Inflammatory macrophage treated with lipopolysaccharide for 4 hours (primary cell): ENCODE measurements at places on chromosomes 12 and 14.

DNA sequence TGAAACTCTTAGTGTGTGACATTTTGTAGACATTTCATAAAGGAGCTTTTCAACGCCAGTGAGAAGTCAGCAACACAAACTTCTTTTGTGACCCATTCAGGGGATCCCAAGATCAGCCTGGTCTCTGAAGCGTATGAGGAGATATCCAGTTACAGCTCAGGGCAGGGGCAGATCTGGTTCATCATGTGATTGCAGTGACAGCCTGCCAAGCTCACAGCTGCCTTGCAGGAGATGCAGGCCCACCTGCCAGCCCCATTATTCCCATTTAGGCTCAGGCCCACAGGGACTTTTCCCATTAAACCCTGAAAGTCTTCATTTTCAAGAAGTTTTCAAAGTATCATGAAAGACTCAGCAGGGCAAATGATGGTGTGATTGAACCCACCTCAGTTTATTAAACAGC, 38.3 kb downstream of the SRGAP1 start:
- DNase-seq = no peak

DNA sequence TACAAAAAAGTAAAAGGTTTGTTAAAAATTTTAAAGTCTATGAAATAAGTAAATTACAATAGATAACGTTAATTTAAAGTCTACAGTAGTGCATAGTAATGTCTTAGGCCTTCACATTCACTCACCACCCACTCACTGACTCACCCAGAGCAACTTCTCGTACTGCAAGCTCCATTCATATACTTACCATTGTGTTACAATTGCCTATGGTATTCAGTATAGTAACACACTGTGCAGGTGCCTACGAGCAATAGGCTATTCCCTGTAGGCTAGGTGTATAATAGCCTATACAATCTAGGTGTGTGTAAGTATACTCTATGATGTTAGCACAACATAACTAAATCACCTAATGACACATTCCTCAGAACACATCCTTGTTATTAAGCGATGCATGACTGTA, 435.3 kb upstream of the TMTC1 start:
- DNase-seq = no peak

- no peak for DNase-seq
Measured at GRCh38 chr14:100372357-100373048, 49.4 kb downstream of the SLC25A47 start.

- DNase-seq = no peak
Measured at GRCh38 chr14:95467232-95467631, 49.2 kb downstream of the SYNE3 start.

- DNase-seq = peak; percentile 78
Measured at GRCh38 chr12:12717586-12718380, 615 bp downstream of the CDKN1B start.

DNA sequence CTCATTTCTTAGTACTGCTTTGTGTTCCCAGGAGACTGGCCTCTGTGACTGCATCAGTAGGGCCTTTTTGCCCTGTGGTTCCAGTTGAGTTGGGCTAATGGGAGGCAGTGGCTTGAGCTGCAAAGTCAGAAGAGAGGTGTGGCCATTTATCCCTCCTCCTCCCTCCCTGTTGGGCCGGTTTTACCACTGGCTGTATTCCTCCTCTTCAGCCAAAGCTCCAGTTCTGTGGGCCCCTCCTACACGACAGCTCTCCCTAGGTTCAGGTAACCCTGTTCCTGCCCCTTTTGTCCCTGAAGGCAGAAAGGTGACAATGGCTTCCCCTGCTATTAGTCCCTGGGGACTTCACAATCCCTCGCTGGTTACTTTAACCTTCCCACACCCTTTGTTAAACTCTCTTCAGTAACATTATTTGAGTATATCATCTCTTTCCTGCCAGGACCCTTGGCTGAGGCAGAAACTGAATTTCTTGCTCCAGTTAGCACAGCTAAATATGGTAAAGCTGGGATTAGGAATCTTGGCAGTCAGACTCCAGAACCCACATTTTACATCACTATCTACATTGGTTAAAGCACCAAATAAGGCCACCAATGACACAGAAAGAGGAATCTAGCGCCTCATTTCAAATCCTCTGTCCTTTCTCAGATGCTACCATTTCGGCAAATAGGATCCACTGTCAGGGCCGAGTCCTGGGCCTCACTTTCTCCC, 121.9 kb upstream of the SLC35F4 start:
- DNase-seq = no peak

- no peak for DNase-seq
Measured at GRCh38 chr12:74781991-74782485, 244.4 kb downstream of the ATXN7L3B start.

DNA sequence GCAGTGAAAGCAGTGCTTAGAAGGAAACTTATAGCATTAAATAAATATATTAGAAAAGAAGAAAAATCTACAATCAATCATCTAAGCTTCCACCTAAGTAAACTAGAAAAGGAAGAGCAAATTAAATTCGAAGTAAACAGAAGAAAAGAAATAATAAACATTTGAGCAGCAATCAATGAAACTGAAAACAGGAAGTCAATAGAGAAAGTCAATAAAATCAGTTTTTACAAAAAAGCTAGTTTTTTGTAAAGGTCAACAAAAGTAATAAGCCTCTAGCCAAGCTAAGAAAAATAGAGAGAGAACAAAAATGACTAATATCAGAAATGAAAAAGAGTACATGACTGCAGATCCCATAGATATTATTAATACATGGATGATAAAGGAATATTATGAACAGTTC, 34.2 kb upstream of the KTN1 start:
- DNase-seq = no peak

GRCh38 chr12:32027684-32028365, 68.6 kb downstream of the RESF1 start:
- peak; percentile 44 for DNase-seq

GRCh38 chr12:902581-902980, 46.9 kb downstream of the RAD52 start:
- DNase-seq = no peak

GRCh38 chr14:67620217-67620785, 581 bp downstream of the ARG2 start:
- no peak for DNase-seq

GRCh38 chr14:75840911-75841310, 140.9 kb downstream of the TGFB3 start:
- no peak for DNase-seq

DNA sequence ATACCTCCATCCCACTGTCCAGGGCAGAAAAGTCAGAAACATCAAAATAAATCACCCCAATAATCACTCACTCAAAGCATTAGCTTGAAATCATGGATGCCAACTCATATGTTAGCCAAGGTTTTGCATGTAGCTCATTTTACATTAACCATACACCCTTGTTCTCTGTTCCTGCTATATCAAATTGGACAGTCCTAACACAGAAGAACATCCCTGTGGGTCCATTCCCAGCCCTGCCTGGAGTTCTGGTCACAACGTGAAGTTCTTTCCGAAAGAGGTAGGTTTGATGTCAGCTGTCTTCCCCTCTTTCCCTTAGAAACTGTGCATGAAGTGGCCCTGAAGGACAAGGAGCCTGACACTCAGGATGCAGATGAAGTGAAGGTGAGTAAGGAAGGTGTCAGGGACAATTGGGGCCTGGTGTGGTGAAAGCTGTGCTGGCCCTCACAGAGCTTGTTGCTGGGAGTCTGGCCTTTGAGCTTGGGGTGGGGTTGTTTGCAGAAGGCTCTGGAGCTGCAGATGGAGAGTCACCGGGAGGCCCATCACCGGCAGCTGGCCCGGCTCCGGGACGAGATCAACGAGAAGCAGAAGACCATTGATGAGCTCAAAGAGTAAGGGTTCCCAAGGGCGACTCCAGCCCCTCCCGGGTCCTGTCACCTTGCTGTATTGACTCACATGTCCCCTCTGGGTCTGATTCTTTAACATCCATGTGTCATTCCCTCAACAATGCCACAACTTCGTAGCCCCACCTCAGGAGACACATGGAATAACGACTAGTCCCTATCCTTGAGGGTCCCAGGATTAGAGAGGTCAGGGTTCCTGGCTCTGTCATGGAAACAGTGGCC, 15.0 kb upstream of the PIP4K2C start:
- no peak for DNase-seq

DNA sequence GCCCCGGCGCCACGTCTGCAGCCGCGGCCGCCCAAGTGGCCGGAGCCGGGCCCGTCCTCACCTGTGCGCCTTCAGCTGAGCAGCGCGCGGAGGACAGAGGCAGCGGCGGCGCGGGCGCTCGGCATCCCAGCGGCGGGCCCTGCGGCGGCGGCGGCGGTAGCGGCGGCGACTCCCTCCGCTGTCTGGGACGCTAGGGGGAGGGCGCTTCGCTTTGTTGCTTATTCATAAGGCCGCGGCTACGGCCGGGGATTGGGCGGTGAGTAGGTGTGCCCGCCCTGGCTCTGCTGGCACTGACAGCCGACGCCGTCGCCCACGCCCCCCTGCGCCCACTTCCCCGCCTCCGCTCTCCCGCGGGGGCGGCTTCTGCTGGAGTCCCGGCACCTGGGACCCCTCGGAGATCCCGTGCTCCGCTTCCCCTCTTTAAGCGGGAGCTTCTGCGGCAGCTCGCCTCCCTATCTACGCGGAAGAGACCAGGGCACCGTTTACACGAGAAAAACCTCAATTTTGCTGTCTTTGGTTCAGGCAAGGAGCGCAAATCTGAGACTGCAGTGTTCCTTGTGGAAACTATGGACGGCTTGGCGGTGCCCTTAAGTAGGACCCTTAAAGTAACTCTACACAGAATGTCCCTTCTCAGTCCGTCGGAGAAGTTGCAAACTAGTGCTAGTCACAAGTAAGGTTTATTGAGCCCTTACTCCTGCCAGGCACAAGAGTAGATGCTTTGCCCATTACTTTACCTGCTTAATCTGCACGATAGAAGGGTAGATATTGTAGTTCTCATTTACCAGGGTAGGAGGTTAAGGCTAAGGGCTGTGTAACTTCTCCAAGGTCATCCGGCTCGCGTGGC, at the start of gene ARMH4:
Gene ARMH4 (minus strand): TSS at position 200 of the 844 bp plus-strand sequence. CDS start 12,855 bp downstream, outside the sequence.
- peak; percentile 35 for DNase-seq

- DNase-seq = peak; percentile 71
Measured at GRCh38 chr14:77286576-77286975, 15.6 kb upstream of the NGB start.

DNA sequence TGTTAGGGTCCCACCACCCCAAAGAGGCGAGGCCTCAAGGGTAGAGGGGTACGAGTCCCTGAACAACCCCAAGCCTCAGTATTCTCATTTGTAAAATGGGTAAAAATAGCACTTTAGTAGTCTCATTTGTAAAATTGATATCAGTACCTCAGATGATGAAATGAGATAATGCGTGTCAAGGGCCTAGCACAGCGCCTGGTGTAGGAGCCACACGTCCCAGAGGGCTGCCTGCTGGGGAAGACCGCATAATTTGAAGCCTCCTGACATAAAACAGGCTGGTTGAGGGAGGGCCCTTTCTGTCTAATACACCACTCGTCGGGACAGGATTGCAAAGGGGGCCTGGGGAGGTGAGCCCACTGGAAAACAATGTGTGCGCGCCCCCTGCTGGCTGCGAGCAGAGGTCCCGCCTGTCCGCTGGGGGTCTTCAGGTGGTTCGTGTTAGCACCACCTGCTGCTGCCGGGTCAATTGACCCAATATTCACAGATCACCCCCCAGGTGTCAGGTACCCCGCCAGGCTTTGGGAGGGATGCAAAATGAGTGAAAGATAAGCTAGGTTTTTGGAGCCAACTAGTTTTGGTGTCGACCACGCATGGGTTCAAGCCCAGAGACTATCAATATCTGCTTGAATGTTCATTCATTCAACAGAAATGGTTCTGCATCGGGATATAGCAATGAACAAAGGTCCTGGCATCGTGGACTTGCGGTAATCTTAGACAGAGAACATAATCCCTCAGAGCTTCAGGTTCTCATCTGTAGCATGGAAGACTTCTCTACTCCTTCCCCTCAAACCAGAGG, 24.7 kb upstream of the IRF2BPL start:
- peak; percentile 51 for DNase-seq

- no peak for DNase-seq
Measured at GRCh38 chr14:39181026-39181692, 6.1 kb downstream of the PNN start.

DNA sequence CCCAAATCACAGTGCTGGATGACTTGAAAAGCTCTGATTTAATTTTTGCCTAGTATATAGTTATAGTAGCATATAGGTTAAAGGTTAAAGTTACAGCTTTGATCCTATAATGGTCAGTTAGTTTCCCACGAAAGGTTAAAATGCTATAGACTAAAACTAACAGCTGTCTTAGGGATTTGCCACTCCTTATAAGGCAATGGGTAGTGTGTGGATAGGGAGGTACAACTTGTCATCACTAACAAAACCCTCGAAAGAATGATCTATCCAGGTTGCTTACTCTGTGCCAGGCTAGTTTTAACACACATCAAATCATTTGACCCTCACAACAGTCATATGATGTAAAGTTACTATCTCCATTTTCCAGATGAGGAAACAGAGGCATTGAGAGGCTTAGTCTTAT, 11.7 kb downstream of the RCOR1 start:
- DNase-seq = no peak

DNA sequence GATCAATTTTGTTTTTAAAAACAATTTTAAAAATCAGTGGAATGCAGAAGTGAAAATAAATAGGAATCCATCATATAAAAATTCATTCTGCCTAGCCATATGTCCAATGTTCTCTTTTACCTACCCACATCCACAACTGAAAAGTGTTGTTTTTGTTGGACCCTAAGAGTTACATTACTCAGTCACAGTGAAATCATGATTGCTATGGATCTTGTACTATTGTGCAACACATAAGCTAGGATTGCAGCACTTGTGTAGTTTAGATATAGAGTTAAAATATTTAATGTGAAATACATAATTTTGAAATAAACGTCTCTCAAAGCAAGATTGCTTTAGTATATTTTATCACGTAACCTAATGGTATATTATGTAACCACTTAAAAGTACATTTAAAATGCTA, 213.3 kb upstream of the CLEC14A start:
- DNase-seq = no peak

- DNase-seq = peak; percentile 4
Measured at GRCh38 chr12:4743046-4743445, 22.8 kb downstream of the GALNT8 start.

DNA sequence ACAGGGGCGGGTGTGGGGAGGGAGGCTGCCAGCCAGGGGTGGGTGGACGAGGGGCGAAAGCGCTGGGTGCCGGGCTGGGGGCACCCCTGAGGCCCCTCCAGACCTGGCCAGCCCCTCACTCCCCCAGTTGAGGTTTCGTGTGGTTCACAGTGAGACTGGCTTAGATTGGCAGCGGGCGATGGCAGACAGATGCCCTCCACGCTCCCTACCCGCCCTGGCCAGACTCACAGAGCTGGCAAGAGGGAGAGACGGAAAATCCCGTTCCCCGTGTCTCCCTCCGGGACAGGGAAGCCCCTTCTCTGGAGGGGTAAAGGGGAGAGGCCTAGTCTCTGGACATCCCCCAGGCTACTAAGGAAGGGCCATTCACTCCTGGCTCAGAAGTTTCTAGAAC, 33.2 kb upstream of the VPS37B start:
- DNase-seq = no peak

GRCh38 chr14:105701456-105702274, 175.3 kb downstream of the TMEM121 start:
- DNase-seq = no peak

GRCh38 chr12:46364777-46365580, 7.6 kb downstream of the SLC38A2 start:
- DNase-seq = no peak

- DNase-seq = no peak
Measured at GRCh38 chr14:60204843-60205774, 39.9 kb upstream of the DHRS7 start.

- DNase-seq = no peak
Measured at GRCh38 chr12:58907391-58907790, 12.9 kb downstream of the LRIG3 start.
